ENCODE measurements at places on chromosomes 2 and 18.

GRCh38 chr2:240532031-240532775, 25.6 kb downstream of the ANKMY1 start:
- no peak for DNase-seq

- DNase-seq: no peak
Measured at GRCh38 chr2:28381225-28382180, 11.2 kb upstream of the FOSL2 start.

- DNase-seq: no peak
Measured at GRCh38 chr18:40079786-40080185, 1875.2 kb upstream of the PIK3C3 start.

DNA sequence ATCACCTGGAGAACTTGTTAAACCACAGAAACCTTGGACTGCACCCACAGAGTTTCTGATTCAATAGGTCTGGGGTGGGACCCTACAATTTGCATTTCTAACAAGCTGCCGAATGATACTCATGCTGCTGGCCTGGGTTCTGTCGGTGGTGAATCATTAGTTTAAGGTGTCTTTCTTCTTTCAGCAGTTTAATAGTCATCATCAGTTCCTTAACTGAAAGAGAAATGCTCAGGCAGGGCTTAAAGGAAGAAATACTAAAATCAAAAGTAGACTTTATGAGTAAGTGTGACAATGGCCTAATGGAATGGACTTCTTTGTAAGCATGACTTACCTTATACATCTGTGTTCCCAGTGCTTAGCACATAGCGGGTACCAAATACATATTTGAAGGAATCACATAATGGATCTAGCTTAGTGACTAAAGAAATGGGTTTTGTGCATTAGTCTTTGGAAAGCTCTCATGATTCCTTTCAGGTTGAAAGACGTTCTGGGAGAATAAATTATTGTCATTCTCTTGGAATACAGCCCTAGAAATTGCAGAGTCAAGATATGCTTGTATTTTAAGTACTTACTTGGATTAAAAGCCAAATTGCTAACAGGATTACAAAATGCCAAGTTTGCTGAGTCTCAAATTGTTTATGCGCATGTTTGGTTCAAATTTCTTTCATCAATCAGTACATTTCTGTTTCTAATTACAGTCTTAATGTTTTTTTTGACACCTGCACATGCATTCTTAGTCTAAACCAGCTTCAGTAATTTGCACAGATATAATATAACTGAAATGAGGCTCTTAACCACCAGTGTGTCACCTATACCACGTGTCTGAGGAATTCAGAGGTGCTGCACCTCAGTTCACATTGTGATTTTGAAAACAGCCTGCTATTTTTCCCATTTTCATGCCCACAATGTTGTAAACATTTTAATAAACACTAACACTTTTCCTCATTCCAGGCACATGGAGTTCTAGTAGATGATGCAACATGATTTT, 220.3 kb upstream of the NRP2 start:
- DNase-seq: no peak

GRCh38 chr2:239666855-239667376, 266.1 kb upstream of the HDAC4 start:
- no peak for DNase-seq

DNA sequence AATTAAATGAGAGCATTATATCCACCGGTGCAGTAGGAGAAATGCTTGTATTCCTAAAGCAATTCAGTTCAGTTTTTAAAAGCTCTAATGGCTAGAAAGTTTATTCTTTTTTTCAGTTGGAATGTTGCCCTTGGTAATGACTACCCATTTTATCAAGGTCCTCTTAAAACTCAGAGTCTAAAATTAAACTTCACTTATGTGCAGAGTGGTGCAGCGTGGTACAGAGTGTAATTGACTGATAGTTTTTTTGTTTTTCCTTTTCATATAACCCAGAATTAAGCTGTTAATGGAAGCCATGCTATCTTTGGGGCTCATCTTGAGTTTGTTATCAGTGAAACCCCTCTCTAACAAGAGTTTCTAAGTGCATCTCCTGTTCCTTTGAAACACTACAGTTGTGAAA, 21.4 kb downstream of the NCOA1 start:
- DNase-seq: no peak

- DNase-seq: no peak
Measured at GRCh38 chr2:28952836-28953211, 28.3 kb upstream of the TOGARAM2 start.

GRCh38 chr2:56040189-56040588, 116.6 kb upstream of the EFEMP1 start:
- DNase-seq: no peak

DNA sequence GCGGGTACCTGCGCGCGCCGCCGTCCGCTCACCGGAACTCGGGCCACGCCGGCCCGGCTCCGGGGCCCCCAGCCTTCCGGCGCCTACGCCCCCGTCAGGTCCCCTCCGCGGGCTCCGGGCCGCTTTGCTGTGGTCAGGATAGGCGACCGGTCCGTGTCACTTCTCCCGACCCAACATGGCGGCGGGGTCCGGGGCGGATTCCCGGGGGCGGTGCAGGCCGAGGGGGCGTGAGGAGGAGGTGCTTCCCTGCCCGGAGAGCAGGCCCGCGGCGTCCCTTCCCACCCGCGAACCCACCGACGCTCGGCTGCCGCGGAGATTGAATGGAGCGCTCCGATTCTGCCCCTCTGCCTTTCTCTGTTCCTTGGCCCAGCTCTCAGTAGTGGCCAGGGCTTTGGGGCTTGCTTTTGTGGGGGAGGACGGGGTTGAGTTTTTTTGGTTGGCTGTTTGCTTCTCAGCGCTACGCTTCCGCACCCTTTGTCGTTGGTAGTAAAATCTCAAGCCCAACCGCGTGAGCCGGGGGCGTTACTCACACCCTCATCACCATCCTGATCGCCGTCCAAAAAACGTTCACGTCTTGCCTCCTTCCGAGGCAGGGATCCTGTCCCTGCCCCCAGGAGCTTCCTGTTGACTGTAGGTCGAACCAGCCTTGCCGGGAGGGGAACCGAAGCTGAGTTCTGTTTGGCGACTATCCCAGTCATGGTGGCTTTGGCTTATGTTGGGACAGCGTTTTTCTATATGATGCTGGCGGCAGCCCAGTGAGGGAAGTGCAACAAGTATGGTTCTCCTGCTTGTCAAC, 532 bp upstream of the YES1 start:
- DNase-seq: peak; percentile 77

DNA sequence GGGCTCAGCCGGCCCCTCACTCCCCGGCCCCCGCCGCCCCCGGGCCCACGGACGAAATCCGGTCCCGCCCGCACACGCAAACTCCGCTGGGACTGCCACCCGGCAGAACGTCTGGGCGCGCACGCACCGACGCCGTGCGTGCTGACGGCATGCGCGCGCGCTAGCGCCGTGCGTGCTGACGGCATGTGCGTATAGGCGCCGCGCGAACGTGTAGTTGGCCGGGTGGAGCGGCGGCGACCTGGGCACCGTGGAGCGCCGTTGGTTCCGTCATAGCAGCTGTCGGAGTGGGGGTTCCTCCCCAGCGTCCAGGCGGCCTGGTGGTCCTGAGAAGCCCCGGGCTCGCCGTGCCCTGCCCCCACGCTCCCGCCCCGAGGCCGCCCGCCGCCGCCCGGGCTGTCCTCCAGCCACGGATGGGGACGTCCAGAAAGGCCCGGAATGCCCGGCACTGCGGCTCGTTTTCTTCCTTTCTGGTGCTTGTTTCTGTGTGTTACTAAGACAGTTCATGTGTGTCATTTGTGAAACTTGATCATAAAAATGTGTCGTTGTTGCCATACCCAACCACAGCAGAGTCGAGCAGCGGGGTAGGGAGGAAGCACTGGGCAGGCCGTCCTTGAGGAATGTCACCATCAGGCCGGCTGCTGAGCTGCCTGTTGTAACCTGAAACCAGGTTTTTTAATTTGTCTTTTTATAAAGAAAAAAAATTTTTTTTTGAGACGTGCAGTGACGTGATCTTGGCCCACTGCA, at the start of gene TXNL4A:
Gene TXNL4A, minus strand, starts transcription at position 113 of the 744 bp plus-strand sequence. CDS start 171 bp downstream, outside the sequence.
- no peak for DNase-seq
